ENCODE measurements at places on chromosomes 13 and 19.

DNA sequence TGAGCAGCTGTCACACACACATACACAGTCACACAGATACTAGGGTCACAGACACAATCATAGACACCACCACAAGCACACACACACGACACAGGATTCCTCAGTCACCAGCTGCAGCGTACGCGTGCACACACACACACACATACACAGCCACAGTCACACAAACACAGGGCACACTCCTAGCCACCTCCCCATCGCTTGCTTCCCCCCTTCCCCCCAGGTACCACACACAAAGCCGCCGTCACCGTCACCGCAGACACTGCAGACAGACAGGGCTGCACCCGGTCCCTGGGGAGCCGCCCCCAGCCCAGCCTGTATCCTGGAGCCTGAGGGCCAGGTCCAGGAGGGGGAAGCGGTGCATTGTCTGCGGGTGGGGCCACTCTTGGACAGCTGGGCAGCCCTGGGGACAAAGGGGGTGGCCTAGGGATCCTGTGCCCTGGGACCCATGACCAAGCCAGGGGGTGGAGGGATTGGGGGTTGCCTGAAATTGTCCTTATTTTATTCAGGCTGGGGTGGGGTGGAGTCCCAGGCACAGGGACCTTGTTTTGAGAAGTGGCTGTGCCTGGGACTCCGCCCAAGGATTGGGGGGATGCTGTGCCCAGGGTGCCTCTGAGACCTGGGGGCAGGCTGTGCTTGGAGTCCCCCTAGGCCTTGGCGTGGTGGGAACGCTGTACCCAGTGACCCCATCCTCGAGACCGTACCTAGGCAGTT lies 957 bp downstream of the NUMBL start:
- peak; percentile 76 for DNase-seq

DNA sequence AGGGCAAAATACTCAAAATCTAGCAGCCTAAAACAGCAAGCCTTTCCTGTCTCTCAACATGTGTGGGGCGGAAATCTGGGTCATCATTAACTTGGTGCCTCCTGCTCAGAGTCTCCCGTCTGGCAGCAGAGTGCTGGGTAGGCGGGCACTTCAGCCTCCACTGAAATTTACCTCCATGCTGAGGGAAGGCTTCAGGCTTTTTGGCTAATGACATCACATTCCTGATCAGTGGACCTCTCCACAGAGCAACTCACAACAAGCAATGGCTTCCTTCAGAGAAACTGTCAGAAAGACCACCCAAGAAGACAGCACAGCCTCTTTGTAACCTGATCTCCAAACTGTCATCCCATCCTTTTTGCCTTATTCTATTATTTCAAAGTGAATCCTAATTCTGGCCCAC lies 1109.0 kb downstream of the UQCRFS1 start:
- no peak for DNase-seq

- DNase-seq, result no peak
Observed at GRCh38 chr13:35888457-35888883, 242.7 kb downstream of the DCLK1 start.

DNA sequence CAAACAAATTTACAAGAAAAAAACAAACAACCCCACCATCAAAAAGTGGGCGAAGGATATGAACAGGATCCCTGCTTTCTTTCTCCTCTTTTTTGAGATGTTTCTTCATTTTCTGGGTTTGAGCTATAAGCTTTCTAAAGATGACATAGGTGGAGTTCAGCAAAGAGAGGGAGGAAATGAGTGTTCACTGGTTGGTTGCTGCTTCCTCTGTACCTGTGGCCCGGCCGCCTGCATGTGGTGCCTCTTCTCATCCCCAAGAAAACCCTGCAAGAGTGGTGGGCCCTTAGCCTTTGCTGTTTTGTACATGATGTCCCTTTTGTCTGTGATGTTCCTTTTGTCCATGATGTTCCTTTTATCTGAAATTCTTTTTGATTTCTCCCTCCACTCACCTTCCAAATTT lies 178.4 kb upstream of the SERP2 start:
- no peak for DNase-seq

DNA sequence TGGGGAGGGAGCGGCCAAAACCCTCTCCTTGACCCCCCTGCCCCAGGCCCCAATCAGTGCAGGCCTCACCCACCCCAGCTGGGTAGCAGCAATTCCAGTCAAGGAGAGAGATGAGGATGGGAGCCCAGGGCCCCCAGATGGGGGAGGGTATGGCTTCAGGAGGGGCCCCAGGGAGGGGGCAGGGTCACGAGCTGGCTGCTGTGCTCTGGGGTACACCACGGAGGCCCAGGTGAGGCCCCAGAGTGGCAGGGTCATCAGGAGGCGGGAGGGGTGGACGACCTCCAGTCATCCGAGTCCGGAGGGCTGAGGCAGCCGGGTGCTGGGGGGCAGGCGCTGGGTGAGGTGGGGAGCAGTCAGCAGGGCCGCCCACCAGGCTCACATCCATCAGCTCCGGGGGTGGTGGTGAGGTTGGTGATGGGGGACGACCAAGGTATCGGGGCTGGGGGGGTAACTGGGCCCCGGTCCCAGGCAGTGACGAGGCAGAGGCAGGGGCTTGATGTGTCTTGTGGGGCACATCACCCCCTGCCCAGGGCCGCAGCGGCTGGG lies 8.4 kb downstream of the DYRK1B start:
- no peak for DNase-seq

DNA sequence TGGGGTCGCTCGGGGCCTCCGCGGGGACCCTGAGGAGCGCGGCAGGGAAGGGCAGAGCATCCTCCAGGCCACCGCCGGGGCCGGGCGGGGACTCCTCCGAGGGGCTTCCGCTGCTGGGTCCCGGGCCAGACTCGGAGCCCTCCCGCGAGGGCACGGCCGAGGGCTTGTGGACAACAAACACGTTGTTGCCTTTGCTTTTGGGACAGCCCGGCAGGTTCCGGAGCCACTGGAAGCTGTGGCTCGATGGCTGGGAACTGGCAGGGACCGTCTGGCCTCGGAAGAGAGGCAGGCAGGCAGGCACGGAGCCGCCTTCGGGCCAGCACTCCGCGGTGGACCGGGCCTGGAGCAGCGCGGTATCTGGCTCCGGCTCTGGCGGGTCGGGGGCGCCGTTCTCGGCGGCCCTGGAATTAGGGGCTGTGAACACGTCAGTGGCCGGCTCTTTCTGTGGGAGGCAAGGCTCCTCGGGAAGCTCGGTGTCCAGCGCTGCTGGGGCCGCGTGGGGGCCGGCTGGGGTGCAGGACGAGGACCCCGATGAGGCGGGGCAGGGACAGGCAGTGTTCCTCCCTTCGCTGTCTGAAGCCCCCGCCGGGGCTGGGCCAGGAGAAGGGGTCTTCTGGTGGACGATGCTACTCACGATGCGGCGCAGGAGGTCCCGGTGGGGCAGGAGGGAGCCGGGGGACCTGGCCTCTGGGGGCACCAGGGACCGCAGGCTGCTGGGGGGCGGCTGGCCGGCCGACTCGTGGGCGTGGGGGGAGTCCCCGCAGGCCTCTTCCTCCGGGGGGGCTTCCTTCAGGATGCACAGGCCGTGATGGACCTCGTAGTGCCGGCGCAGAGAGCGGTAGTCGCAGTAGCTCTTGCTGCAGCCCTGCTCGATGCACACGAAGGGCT lies 27.6 kb downstream of the ZNF541 start:
- no peak for DNase-seq

GRCh38 chr19:16527334-16527935 lies 14.8 kb downstream of the CHERP start:
- no peak for DNase-seq

DNA sequence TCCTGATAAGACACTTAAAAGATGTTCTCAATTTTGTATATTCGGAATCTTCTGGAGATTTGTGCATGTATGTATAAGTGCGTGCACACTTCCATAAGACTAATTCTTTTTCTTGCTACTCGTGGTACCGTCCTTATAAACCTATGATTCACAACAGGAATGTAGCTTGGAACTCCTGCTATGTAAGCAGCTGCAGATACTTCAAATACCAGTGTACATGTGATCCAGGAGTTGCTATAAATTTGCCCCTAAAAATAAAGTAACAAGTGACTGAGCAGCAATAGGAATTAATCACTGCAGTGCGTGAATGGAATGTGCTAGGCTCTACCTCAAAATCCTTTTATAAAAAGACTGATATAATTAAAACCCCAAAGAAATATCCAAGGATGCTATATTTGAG lies 214.9 kb downstream of the KLF5 start:
- DNase-seq, result no peak

GRCh38 chr19:12199757-12200419 lies 37.0 kb downstream of the ZNF136 start:
- no peak for DNase-seq

- DNase-seq, result no peak
Observed at GRCh38 chr13:42388326-42388725, 116.4 kb downstream of the AKAP11 start.

- no peak for DNase-seq
Observed at GRCh38 chr19:13691569-13692435, 72.5 kb upstream of the MRI1 start.

GRCh38 chr19:49506575-49507105 lies 5.8 kb upstream of the FCGRT start:
- peak; percentile 65 for DNase-seq

GRCh38 chr19:39599116-39599515 lies 3.2 kb upstream of the LGALS13 start:
- DNase-seq, result no peak

- peak; percentile 32 for DNase-seq
Observed at GRCh38 chr19:23823952-23824389, 65.3 kb upstream of the ZNF681 start.

- peak; percentile 75 for DNase-seq
Observed at GRCh38 chr19:45496349-45496953, 396 bp downstream of the RTN2 start.

- no peak for DNase-seq
Observed at GRCh38 chr13:94726425-94726824, 14.1 kb upstream of the SOX21 start.

GRCh38 chr19:14476673-14477401 lies 1.7 kb upstream of the PTGER1 start:
- peak; percentile 23 for DNase-seq

DNA sequence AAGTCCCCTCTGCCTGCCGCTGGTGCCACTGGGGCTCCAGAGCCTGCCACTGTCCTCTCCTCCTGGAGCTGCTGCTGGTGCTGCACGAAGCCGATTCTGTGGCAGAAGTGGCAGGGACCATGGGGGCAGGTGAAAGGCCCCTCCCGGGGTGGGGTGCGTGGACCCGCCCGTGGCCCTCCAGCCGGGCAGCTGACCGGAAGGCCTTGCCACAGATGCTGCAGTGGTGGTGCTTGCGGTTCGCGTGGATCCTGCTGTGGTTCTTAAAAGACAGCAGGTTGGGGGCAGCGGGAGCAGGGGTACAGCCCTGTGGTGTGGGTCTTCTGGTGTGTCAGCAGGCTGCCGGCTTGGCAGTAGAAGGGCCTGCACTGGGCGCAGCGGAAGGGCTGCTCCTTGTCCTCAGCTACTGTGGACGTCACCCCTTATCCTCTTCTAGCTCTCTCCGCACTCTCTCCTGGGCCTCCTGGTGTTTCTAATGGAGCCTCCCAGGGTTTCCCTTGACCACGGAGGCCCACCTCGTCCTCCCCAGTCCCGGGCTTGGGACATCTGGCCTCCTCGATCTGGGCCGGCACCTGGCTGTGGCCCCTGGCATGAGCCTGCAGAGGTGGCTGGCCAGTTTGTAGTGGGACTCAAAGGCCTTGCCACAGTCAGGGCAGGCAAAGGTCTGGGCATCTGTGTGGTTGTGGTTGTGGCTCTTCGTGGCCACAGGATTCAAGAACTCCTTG lies 380.4 kb downstream of the OLFM4 start:
- DNase-seq, result no peak

GRCh38 chr19:932648-933552 lies 7.1 kb downstream of the ARID3A start:
- peak; percentile 87 for DNase-seq

DNA sequence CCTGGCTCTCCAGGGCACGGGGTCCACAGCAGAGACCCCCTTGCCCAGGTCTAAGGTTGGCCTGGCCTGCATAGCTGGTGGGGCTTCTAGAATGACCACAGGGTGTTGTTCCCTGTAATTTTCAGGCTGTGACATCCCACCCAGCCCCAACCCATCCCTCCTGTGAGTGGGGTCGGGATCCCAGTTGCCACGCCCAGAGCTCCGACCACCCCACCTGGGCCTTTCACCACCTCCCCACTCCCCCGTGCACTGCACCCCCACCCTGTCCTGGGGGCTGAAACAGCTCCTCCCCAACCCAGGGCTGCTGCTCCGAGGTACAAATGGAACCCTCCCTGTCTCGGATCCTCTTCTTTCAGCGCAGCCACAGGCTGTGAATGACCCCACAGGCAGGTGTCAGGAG lies 8.4 kb upstream of the SLC7A10 start:
- DNase-seq, result peak; percentile 13

GRCh38 chr19:40724855-40725254 lies 7.9 kb downstream of the ITPKC start:
- DNase-seq, result no peak

GRCh38 chr19:38648769-38649304 lies 1.4 kb downstream of the ACTN4 start:
- DNase-seq, result no peak

DNA sequence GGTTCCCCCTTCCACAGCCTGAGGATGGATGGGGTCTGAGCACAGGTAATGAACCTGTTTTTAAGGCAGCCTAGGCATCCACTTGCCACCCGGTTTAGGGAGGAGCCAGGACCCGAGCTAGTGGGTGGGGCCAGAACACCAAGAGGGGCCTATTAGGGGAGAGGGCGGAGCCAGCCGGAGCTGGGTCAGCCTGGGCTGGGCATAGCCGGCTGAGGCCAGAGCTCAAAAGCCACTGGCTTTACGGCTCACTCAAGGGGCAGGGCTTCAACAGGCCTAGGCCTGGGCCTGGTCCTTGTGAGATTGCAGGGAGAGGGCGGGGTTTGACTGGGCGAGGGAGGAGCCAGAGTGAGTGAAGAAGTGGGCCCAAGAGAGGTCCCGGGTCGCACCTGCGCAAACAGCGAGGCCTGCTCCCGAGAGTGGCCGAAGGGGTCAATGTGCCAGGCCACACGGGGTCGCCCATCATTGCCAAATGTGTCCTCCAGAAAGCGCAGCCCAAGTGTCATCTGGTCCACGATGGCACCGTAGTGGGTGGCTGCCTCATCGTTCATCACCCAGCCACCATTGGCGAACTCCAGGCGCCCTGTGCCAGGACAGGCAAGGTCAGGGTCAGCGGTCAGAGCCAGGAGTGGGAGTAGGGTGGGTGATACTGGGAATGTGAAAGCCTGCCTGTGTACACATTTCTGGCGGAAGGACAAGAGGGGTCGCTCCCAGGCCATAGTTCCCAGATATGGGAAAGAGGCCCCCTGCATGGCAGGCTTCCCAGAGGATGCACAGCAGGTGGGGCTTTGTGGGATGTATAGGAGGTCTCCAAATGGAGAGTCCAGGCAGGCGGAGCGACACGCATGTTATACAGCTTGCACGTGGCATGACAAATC lies 1.9 kb downstream of the MAN2B1 start:
- no peak for DNase-seq

All from glutamatergic neuron (in vitro differentiated cells).